A549 treated with RU486 at 1 μM for 4 hours (cell line): ENCODE measurements at places on chromosomes 1 and 21. TPM values are rescaled to one million over a fixed set of nuclear protein-coding genes. Genes with fewer than 3 reads are reported as not detected.

The REN gene
- not detected in 5 replicates for total RNA-seq

The KAZN gene
- total RNA-seq, result 3.0 to 4.4 TPM (median 3.9 TPM) in 5 replicates

The ARTN gene
- 0.15 to 0.51 TPM (median 0.22 TPM) in 5 replicates for total RNA-seq

The SYT6 gene
- total RNA-seq, result 0.29 to 0.72 TPM (median 0.49 TPM) in 5 replicates

The CFAP107 gene
- not detected in 5 replicates for total RNA-seq

The KCNJ9 gene
- not detected in 5 replicates for total RNA-seq
